Suppressor macrophage (primary cell): ENCODE measurements at places on chromosomes 3 and 15.

GRCh38 chr3:73255609-73256029, 194.2 kb downstream of the EBLN2 start:
- DNase-seq, result no peak

DNA sequence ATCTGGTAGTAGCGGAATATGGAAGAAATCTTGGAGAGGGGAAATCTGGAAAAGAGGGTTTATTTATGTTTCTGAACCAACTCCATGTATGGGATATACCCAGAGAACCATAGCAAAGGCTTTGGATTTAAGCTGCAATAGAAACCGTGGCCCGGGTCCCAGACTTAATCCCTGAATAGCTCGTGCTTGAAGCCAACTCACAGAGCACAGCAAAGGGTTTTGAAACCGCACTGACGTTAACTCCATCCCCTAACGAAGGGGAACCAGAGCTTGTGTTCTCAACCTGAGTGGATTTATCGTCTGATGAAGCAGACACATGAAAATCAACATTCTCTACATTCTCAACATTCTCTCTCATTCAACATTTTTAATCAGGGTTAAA, 154.6 kb downstream of the APBA2 start:
- DNase-seq, result no peak

DNA sequence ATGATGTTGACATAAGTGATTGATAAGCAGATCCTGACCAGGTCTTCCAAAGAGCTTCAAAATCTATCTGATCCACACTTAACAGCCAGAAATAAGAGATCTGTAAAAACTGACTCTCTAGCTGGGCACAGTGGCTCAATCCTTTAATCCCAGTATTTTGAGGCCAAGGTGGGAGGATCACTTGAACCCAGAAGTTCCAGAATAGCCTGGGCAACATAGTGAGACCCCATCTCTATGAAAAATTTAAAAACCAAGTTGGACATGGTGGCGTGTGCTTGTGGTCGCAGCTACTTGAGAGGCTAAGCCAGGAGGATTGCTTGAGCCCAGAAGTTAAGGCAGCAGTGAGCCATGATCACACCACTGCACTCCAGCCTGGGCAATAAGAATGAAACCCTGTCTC, 43.6 kb downstream of the PIGB start:
- DNase-seq, result no peak

- peak; percentile 29 for DNase-seq
These were observed 24.6 kb upstream of the ANPEP start for GRCh38 chr15:89839167-89839810.

DNA sequence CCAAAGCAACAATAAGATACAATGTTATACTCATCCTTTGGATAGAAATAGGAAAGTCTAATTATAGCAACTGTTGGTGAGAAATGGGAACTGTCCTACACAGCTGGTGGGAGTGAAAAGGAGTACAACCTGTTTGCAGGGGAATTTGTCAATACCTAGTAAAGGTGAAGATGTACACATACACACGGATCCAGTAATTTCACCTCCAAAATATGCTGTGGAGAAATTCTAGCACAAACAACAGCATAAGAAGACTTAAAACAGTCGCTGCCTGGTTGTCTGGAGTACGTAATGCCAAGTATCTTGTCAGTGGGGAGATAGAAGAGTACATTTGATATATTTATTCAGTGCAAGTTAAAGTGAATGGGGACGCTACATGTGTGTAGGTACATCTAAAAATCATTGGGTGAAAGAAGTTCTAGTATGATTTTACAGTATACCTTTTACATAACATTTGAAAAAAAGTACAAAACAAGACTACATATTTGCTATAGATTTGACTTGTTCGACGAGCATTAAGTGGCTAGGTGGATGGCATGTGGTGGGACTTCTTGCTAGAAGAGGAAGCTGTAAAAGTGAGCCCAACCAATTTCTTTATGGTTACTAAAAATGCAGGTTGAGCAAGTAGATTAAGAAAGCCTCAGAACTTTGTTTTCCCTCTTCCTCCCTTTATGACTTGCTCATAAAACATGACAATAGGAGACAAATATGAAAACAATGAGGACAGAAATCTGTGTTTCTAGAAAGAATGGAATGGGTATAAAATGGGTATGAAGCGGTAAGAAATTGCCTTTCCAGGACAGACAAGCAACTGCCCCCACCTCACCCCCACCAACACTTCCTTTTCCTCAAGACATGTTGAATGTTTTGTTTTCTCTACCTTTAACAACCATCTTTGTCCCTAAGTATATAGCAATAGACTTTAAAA, 50.2 kb upstream of the CCR4 start:
- no peak for DNase-seq

DNA sequence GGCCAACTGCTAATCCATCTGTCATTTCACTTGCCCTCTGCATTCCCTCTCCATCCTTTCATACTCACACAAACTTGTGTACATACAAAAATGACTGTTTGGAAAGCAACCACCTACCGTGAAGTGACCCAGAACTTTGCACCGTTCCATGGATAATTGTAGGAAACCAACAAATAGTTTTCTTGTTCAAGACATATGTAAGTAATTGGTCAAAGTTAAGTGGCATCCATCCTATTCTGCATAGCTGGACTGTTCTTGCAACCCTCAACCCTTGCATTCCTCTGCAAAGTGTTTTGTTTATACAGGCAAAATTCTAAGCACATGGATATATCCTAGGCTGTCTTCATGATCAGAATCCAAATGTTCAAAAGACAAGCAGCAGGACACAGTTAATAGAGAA, 592.5 kb downstream of the MECOM start:
- no peak for DNase-seq

DNA sequence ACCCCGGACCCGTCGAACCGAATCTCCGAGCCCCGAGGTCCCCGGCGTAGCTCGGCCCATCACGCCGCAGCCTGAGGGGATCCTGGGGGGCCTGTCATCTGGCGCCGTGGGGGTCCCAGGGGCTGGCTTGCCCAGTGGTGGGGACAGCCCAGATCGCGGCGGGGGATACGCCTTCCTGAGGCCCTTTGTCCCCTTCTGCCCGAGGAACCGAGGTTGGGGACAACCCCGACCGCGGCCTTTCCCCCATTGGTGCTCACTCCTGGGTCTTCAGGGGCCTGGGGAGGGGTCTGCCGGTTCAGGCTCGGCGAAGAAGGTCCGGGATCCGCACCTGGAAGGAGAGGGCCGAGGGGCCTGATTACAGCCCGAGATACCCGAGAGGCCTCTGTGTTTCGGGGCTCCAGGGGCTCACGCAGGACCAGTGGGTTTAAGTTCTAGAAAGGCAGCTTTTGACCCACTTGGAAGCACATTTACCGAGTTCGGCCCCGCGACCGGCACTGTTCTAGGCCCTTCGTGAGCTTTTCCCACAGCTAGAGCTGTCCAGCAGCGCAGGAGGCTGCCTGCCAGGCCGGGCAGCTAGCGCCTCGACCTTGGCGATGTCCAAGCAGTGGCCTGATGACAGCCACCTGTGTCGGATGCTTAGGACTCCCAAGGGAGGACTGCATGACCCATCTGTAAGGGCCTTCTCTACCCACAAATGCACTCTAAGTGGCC, 504 bp downstream of the ABHD2 start:
- DNase-seq, result peak; percentile 35

- no peak for DNase-seq
These were observed 127.1 kb downstream of the FMN1 start for GRCh38 chr15:33067456-33067855.

- peak; percentile 97 for DNase-seq
These were observed 6.5 kb upstream of the BCL2A1 start for GRCh38 chr15:79977431-79978054.

GRCh38 chr3:62888180-62888579, 13.0 kb upstream of the CADPS start:
- no peak for DNase-seq

DNA sequence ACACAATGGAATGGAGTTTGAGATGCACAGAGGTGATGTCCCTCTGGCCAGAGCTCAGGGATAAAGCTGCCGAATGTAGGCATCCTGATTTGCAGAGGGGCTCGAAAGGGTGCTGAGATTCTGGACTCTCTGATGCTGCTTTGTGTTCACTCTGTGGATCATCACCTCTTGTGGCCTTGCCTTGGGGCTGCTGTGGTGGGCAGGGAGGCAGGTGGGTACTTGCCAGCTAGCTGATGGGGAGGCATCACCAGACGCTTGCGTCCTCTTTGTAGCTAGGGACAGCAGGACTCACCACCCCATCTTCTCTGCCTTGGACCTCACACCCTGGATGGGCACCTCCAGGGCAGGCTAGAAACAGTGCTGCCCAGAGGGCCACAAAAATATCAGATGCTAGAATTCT, 14.6 kb upstream of the RASGRF1 start:
- no peak for DNase-seq

DNA sequence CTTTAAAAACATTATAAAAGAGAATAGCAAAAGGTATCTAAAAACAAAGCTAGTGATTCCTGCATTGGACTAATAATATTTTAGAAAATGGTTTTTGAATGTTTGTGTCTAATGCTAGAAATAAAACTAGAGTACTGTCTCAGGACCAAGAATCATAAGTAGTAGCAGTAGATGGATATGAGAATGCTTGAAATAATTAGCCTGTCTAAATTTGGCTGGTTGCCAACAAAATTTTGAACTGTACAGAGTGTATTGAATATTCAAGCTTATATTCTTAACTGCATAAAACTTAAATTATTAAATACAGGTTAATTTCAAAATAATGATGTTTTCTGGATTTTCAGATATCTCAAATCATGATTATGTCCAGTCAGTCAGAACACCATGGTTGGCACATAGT, 14.0 kb downstream of the ABHD5 start:
- DNase-seq, result peak; percentile 6

DNA sequence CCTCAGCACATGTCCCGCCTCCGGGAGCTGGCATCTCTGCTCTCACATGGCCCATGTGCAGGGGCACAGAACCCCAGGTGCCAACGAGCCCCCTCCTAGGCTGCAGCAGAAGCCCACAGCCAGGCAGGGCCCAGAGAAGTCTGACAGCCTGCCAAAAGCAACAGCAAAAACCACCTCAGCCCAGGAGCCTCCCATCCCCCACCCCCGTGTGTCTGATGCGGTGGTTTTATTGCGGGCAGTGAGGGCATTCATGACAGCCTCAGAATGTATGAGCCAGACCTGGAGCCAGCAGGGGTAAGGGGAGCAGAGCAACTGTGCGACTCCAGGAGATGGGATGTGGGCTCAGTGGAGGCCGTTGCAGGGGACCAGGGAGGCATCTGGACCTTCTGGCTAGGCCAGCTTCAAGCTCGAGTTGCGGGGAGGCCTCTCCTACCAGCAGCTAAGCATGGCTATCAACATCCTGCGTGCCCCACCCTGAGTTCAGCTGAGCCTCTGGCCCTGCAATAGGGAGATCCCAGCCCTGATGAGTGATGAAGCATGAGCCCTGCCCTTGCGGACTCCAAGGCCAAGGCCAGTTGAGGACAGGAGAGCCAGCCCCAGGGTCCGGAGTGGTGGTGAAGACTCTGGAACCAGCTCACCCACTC, 52.5 kb downstream of the CYP11A1 start:
- DNase-seq, result no peak

- DNase-seq, result no peak
These were observed 1.8 kb downstream of the CLCN2 start for GRCh38 chr3:184359610-184360009.

DNA sequence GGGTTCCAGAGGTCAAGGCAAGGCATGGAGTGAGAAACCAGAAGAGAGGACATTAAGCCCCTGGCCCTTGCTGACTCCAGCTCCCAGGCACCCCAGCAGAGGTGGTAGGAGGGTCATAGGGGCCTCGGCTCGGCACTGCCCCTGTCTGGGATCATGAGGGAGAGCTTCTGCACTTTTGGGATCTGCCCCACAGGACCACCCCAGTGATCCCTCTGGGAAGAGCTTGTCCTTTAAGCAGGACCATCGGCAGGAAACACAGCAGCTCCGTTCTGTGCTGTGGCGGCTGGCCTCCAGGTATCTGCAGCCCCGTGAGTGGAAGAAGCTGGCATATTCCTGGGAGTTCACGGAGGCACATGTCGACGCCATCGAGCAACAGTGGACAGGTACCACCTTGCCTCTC, 35.5 kb downstream of the ANKDD1A start:
- DNase-seq, result no peak

DNA sequence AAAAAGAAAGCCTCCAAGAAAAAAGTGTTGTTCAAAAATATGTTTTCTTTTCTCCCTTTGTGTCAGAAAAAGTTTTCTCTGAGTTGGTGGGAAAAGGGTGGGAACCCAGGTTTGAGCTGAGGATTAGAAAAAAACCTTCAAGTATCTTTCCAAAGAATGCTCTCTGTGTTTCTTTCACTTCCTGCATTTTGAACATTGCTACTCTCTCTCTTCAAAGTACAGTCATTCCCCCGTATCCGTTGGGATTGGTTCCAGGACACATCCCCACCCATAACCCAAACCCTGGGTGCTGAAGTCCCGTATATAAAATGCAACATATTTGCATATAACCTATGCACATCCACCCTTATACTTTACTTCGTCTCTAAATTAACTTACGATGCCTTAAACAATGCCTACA, 139.6 kb downstream of the TMCO5A start:
- no peak for DNase-seq

DNA sequence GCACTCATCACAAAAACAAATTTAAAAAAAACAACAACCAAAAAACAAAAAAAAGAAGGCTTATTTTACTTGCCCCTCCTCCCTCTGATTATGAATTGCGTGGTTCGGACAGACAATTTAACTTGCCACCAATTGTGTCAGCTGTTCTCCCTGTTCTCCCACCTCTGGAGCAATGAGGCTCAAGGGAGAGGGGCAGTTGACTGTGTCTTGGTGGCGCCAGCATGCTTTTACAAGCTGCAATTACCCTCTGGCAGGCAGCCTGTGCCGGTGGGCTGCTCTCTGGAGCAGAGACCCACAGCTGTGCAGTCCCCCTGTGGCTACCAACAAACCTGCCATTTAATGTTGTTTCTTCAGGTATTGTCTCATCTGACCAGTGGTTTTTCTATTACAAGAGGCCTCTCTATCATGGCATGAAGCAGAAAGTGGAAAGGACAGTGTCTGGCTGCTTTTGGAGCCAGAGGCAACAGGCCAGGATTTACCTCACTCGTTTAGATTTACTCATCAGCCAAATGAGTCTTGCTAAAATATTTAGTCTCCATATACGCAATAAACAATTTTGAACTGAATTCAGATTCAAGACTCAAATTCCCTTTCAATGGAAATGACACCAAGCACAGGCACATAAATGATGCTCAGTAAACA, 192.0 kb upstream of the TPRG1 start:
- no peak for DNase-seq

- DNase-seq, result no peak
These were observed 10.5 kb downstream of the SLC6A6 start for GRCh38 chr3:14412831-14413380.

DNA sequence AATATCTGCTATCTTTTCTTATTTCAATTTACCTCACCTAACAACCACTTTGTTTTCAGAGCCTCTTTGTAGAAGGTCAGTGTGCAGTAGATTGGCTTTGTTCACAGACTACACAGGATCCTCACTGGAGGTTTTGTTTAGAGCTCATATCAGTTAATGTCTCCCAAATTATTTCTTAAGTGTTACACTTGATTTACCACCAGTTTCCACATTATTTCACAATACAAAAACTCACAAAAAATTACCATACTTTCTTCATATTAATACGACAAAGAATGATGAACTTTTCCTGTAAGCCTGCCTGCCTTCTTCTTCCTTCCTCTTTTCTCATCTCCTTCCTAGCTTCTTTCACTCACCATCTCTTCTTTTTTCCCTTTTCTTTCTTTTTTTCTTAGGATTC, 133.3 kb downstream of the ALCAM start:
- no peak for DNase-seq
